ENCODE measurements at places on chromosomes 4 and X.

DNA sequence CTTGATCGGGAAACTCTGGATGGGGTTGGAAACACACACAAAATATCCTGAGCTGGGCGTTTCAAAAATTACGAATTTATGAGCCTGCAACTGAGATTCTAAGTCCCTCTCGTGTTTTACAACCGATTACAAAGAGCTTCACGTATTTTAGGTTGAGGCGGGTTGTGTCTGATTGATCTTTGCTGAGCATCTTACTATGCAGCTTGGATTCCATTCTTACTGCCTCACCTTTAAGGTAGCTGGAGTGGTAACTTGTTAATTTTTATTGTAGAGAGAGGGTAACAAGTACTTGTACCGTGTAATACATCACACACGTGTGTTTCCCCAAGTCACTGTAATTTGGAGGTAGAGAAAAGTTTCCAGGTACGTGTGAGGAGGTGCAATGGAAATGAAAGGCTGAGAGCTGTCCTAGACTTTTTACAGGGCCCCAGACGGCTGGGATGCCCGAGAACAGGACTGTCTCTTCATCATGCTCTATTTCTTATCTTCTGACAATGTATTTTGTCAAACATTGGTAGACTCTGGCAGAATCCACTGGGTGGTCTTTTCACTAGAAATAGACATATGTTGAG, 97.8 kb upstream of the TENM3 start:
- peak; percentile 29 for DNase-seq

DNA sequence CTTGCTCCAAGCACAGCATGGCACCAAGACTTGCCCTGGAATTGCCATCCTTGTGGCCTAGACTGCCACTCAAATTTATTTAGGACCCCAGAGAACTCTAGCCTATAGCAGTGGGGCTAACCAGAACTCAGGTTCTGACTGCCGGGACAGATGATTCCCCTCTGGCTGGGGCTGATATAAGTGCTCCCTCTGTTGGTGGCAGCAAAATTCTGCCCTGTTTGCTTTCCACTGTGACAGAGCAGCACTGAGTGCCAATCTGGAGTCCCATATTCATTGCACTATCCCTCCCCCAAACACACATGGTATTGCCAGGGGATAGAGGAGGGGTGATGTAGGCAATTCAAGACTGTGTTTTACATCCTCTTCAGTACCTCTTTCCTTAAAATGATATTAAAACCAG, 1081.9 kb downstream of the FAT4 start:
- no peak for DNase-seq

DNA sequence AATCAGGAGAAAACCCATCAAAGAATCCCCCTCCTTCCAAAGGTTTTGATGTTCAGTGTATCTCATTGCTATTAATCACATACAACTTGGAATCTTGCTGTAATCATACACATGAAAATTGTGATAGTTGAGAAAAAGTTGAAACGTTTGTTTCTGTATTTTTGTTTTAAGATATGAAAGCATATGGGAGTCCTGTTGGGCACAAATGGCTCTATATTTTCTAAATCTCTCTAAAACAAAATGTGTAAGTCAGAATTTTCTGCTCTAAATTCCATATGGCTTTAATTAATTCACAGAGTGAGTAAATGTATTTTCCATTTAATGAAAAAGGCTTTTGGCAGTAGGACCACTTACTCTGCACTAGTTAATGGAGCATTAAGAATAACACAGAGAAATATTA, 140.2 kb downstream of the MOSPD2 start:
- DNase-seq: no peak

GRCh38 chr4:7844594-7844991, 95.1 kb downstream of the AFAP1 start:
- peak; percentile 93 for DNase-seq

GRCh38 chr4:163666332-163666873, 171.9 kb downstream of the TMA16 start:
- no peak for DNase-seq

DNA sequence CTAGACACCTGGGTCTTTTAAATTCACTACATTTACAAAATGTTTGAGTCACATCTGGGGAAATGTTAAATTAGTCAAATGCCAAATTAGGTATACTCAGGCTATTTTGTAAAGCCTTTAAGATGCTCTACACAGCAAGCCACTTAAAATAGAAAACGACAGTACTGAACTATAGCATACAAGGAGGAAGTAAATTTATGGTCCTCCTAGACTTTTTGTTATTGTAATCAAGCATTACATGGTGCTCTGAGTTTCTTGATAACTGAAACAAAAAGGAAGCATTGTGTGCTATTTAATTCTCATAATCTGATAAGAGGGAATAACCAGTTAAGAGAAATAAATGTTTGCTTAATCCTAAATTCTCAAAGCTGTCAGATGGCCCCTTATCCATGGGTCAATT, 46.2 kb downstream of the SLC9A7 start:
- DNase-seq: no peak

- peak; percentile 64 for DNase-seq
These were observed 33.5 kb downstream of the TAF7L start for GRCh38 chrX:101257448-101258258.

GRCh38 chr4:25346913-25347312, 30.1 kb upstream of the ANAPC4 start:
- DNase-seq: no peak

DNA sequence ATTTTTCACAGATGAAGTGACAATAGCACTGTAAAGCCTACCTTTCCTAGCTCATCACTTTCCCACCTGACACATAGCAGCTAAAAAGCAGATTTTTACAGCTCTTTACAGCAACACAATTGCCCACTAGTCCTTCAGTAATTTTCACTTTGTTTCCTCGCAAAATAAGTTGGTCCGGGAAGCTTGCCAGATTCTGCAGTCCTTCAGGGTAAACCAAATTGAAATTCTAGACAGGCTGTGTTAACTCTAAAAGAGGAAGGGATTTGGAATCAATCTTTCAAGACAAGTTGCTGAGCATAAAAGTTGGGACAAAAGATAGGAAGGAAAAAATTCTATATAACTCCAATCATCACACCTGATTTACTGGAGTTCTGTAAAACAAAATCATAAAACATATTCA, 8.7 kb downstream of the C1QTNF7 start:
- peak; percentile 32 for DNase-seq

GRCh38 chr4:114827651-114828050, 229.0 kb downstream of the UGT8 start:
- no peak for DNase-seq

DNA sequence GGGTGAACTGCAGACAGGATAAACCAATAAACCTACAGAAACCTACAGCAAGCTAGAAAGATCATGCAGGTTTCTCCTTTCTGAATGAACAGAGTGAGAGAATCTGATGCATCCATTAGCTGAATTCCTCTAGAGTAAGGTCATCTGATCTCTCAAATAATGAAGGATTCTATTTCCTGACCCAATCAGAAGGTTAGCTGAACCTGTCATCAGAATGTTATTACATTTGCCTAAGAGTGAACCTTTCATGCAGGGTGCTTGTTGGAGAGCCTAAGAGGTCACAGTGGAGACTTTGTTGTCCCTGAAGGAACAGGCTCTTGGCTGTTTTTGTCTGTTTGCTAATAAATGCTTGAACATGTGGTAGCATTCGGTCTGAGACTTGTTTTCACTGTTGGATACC, 24.0 kb downstream of the MEPE start:
- DNase-seq: no peak

GRCh38 chr4:113759696-113760093, 1.8 kb downstream of the CAMK2D start:
- no peak for DNase-seq

DNA sequence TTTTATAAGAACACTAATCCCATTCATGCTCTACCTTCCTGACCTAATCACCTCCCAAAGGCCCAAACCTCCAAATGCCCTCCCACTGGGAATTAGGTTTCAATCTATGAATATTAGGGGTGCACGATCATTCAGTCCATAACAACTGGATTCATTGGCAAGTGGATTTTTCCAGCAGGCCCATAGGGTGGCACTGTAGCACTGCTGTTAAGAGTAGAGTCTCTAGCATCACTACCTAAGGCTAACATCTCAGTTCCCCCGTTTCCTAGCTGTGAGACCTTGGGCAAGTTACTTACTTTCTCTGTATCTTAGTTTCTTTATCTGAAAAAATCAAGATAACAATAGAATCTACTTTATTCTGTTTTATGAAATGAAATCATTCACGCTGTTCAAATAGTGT, 315.8 kb downstream of the STIM2 start:
- DNase-seq: peak; percentile 74

DNA sequence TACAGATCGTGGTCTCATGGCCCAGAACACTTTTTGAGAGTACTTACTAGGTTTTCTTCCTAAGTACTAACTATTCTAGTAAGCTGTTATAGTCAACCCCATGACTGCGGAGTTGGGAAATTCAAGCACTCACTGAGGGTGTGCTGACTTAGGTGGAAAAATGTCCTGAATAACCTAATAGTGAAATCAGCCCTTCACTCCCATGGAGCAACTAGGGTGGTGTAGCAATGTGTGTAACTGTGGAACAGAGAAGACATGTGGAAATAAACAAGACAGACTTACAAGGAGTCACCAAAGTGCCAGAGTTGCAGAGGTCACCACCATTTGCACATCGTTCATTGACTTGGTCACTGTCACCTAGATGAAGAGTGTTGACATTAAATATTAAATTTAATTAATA, 12.1 kb upstream of the VSIG4 start:
- no peak for DNase-seq
